Progenitor cell of endocrine pancreas (in vitro differentiated cells): ENCODE measurements at places on chromosomes 2 and 18. TPM values are rescaled to one million over a fixed set of nuclear protein-coding genes. Genes with fewer than 3 reads are reported as not detected.

DNA sequence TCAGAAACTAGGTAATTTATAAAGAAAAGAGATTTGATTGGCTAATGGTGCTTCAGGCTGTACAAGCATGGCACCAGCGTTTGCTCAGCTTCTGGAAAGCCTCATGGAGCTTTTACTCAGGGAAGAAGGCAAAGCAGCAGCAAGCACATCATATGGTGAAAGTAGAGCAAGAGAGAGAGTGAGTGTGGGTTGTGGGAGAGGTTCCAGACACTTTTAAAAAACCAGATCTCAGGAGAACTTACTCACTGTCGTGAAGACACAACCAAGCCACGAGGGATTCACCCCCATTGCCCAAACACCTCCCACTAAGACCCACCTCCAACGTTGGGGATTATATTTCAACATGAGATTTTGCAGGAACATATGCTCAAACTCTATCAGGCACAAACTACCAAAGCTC, 554.6 kb upstream of the TNP1 start:
- H3K27me3 ChIP-seq, result peaks cover 2% of the 10 kb centered on the region
- no peaks in the 10 kb centered on the region for H3K36me3 ChIP-seq
- no peak overlapping the region for H3K4me3 ChIP-seq
- H3K27ac ChIP-seq, result no peak overlapping the region
- no peaks in the 10 kb centered on the region for H3K4me1 ChIP-seq

DNA sequence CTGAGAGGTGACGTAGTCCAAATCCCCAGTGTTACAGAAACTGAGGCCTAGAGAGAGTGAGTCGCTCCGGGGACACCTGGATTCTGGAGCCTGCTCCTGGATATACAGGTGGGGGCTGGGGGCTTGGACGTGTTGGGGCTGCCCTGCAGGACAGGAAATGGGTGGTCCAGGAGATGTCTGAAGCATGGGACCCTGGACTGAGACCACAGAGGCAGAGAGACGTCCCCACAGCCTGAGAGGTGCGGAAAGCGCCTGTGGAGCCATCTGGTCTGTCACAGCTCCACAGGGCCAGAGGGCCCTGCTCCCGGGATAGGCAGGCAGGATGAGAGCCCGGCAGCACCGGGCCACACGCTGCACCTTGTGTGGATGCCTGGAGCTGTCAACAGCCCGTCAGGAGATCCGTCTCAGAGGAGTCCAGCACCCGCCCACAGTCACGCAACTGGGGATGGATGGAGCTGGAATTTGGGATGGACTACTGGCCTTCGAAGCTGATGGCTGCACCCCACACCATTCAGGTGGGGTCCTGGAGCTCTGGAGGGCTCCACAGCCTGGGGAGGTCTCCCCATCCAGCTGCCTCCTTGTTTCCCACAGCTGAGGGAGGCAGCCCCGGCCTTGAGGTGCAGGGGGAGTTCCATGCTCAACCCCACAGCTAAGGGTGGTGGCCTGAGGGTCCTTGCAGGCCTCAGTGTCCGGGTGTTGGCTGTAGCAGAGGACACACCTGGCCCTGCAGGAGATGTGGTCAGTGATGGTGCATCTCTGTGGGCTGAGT, 303.0 kb downstream of the NDUFA10 start:
- no peaks in the 10 kb centered on the region for H3K4me1 ChIP-seq
- no peak overlapping the region for H3K27ac ChIP-seq
- no peak for DNase-seq

DNA sequence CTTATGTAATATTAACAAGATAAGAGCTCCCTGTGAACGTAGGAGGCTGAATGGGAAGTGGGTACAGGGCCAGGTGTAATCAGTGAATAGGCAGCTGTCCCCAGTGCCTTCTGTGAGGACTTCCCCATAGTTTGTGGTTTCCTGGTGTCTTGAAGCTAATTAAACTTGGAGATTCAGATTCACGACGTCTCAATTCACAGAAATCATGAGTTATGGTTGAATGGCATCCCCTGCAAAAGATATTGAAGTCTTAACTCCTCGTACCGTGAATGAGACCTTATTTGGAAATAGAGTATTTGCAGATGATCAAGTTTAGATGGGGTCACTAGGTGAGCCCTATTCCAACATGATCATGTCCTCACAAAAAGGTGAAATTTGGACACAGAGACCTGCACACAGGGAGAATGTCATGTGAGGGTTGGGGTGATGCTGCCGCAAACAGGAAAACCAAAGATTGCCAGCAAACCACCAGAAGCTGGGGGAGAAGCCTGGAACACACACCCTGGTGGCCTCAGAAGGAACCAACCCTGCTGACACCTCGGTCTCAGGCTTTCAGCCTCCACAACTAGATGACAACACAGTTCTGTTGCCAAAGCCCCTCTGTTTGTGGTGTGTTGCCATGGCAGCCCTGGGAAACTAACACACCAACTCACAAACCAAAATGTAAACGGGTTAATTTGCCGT, 13.2 kb downstream of the ARL4C start:
- DNase-seq, result no peak
- H3K36me3 ChIP-seq, result peaks cover 6% of the 10 kb centered on the region
- no peaks in the 10 kb centered on the region for H3K4me1 ChIP-seq
- no peak overlapping the region for H3K4me3 ChIP-seq
- H3K27me3 ChIP-seq, result no peaks in the 10 kb centered on the region

Gene CDK15
- total RNA-seq, result 0.07 TPM in 1 of 2 replicates, not detected in the other

Gene CD8A
- total RNA-seq, result 0.13 and 0.19 TPM in 2 replicates
